Lower leg skin (tissue), 4 donors: ENCODE measurements at places on chromosomes 4 and X. TPM values are rescaled to one million over a fixed set of nuclear protein-coding genes. Genes with fewer than 3 reads are reported as not detected.

Gene PHEX
- 0.10 TPM for total RNA-seq

GRCh38 chrX:41779030-41779564, 55.1 kb downstream of the GPR82 start:
- no peak for DNase-seq

GRCh38 chr4:140903522-140904475, 147.6 kb upstream of the TBC1D9 start:
- no peak for DNase-seq

GRCh38 chr4:76882630-76883029, 15.3 kb downstream of the SOWAHB start:
- DNase-seq = no peak

Gene CT45A10
- not detected for total RNA-seq

- DNase-seq = no peak
Measured at GRCh38 chr4:104128031-104128849, 366.5 kb downstream of the CXXC4 start.

DNA sequence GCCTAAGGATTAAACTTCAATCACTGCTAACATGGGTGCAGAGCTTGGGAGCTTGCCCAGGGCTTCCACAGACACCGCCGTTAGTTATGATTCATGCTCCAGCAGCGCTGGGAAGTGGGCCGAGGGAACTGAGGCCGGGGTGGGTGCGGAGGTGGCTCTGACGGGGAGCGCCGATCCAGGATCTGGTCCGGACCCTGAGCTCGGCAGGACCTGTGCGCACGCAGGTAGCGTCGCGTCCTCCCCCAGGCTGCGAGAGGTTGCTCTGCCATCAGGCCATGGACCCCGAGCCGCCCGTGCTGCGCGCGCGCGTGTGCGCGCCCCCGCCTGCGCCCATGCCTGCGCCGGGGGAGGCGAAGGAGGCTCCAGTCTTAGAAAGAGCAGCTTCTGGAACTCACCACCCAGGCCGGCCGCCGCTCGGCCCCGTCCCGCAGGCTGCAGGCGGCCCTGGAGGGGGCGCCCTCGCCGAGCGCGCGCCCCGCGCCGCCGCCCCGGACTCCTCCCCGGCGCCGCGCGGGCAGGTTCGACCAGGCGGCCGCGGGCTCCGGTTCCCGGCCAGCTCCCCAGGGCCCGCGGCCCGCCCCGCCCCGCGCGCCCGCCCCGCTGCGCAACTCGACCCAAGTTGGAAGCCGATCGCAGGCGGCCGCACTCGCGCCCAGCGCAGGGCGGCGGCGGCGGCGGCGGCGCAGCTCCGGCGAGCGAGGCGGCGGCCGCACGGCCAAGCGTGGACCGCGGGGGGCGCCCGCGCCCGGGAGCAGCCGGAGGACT, 732 bp upstream of the ADRA2C start:
- DNase-seq = no peak

Gene TGIF2LX
- total RNA-seq = not detected

Gene ZAR1
- not detected for total RNA-seq

GRCh38 chrX:25650216-25650820, 487.8 kb upstream of the MAGEB18 start:
- no peak for DNase-seq

Gene SOX3
- total RNA-seq = not detected

DNA sequence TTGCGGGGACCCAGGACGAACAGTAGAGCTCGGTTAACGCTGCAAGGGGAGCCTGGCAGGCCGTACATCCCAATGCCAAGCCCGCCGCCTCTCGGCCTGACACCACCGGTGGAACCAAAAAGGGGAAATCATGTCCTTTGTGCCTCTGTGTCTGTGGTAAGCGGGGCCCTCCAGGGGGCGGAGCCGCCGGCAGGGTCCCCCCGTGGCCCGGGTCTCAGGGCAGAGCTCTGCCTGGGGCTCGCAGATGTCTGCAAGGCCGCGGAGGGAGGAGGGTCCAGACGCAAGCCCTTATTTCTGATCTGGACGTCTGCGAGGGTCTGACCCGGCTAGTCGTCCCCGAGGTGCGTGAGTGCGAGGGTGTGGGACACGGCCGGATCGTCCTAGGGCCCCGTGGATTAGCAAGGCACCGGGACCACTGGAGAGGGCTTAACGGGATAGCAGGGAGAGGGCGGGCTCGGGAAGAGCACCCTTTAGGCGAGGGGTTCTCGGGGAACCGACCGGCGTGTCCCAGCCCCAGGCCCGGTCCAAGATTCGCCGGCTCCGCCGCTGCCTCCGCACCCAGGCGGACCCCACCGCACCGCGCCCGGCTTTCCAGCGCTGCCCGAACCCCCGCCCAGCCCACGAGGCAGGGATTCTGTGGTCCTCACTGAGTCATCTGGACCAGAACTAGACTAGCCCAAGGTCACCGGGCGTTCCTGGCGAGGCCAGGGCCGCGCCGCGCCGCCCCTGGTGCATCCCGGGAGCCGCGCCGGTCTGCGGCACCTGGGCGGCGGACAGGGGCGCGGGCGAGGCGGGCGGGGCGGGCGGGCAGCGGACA, 863 bp upstream of the FAM193A start:
- peak; percentile 92 for DNase-seq

Gene CLNK
- 0.45 TPM for total RNA-seq

- peak; percentile 41 for DNase-seq
Measured at GRCh38 chrX:1581132-1581531, 10.3 kb upstream of the AKAP17A start.

GRCh38 chr4:169922632-169923276, 103.4 kb downstream of the MFAP3L start:
- no peak for DNase-seq

Gene TCEAL6
- total RNA-seq = not detected

Gene TSC22D3
- 746 TPM for total RNA-seq

DNA sequence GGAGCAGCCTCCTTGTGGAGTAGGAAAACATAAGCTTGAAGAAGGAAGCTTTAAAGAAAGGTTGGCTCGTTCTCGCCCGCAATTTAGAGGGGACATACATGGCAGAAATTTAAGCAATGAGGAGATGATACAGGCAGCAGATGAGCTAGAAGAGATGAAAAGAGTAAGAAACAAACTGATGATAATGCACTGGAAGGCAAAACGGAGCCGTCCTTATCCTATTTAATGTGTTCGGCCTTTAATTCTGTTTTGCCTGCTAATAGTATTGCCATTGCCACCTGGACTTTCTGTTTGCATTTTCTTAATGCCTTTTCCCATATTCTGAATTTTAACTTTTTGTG, 1.4 kb downstream of the TCEAL1 start:
- no peak for DNase-seq

GRCh38 chr4:13543032-13543838, 1.1 kb downstream of the NKX3-2 start:
- DNase-seq = no peak

Gene FRMD7
- total RNA-seq = not detected

- peak; percentile 97 for DNase-seq
Measured at GRCh38 chr4:40309250-40309774, 25.8 kb upstream of the CHRNA9 start.

Gene GLRB
- total RNA-seq = 1.3 TPM

Gene ZFYVE28
- total RNA-seq = 9.0 TPM

Gene CTAG2
- not detected for total RNA-seq

- no peak for DNase-seq
Measured at GRCh38 chrX:19799319-19800182, 87.8 kb downstream of the SH3KBP1 start.

DNA sequence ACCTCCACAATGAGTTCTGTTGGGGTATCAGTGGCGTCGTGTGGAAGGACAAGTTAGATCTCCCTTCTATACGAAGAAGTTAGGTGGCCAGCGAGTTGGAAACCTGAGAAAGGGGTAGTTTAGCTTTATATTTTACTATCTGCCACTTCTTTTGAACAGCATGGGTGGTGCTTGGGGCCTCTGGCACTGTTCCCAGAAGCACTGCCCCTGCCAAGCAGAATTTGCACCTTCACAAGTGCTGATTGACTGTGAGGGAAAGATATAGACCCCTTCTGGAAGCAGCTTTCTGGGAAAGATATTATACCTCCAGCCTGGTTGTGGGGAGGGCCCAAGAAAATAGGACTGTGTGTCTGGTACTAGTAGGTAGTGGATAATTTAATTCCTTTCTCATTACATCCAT, 246.9 kb downstream of the FBXO8 start:
- no peak for DNase-seq

Gene USP17L25
- total RNA-seq = not detected

Gene MAGEB10
- total RNA-seq = not detected

GRCh38 chr4:144748814-144749555, 103.0 kb downstream of the HHIP start:
- DNase-seq = no peak

Gene FDCSP
- total RNA-seq = not detected

GRCh38 chr4:24519649-24520048, 64.7 kb downstream of the DHX15 start:
- no peak for DNase-seq

DNA sequence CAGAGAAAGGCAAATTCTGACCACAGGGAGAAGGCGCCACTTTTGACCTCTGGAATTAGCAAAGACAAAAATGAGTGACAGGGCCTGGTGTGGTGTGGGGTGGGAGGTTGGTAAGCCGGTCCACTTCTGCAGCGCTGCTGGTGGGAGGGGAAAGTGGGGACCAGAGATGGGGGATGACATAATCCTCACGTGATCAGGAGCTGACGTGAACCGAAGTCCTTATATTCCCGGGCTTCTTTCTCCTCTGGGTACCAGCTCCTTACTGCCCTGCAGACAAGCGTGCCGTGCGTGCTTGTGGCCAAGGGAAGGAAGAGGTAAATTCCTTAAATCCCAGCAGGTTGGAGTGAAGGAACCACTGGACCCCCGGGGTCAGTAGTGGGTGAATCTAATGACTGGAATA, at the start of gene TCEAL7:
TSS of gene TCEAL7 (plus strand) at position 249 of the 400 bp plus-strand sequence. CDS start 1,165 bp downstream, outside the sequence.
- DNase-seq = no peak

Gene DMRTC1
- total RNA-seq = not detected
